T-helper 22 cell (primary cell): ENCODE measurements at places on chromosomes 6 and 20.

DNA sequence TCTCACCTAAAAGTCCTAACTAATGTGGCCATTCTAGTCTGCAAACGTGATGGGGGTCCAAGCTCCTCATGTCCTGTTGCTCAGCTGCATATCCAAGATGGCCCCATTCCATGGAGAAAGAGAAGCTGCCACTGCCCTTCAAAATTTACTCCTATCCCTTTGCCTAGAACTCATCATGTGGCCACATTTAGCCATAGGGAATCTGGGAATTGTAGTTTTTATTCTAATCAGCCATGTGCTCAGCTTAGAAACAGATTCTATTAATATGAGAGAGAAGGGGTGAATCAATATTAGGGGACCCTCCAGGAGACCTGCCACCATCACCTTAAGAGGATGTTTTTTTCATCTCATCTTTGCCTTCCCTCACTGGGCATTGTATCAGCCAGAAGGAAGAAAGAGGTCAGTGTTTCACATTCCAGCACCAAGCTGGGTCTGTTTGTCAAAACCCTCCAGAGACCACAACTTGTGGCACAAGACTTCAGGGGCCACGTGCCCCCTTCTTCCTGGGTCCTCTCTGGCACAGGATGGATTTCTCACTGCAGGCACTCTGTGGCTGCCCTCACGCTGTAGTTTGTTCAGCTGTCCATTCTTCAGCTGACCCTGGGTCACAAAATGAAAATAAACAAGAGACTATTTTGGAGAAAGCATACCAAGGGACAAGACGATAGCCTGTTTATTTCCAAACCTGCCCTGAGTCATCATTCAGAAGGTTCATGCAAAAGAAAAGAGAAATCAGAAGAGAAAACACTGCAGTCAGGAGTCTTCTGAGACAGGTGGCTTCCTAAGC, 172.0 kb downstream of the EYA2 start:
- DNase-seq: no peak

DNA sequence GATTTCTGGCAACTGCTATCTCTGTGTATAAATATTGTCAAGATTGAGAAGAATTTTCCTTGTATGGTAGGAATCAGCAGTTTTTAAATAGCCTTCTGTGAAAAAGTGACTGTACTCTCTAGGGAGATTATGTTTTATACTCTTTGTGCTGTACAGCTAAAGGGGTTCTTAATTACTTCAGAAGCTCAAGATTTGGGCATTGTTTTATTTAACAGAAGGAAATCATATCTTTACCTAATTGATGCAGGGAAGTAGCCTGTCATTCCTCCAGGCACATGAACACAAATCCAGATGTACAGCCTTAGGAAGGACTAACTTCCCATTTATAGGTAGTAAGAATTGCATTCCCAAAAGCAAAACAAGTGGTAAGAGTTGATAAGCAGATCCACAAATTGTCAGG, 1.3 kb downstream of the CALHM5 start:
- DNase-seq: no peak

GRCh38 chr20:32917191-32917950, 58.6 kb downstream of the EFCAB8 start:
- DNase-seq: no peak

DNA sequence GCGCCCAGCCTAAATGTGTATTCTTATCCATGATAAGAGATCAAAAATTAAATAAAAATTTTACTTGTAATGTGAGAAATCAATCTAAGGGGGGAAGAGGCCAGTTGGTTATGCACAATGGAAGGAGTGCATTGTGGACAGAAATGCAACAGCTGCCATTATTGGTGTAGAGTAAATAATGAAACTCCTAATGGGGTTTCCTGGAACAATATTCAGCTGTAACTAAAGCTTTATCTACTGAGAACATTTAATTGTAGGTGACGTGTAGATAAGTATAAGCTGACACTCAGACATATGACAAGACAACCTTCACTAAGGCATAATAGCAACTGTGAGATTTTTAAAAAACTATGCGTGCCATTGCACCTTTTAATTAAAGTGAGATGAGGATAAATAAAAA, 71.4 kb downstream of the CEP57L1 start:
- DNase-seq: no peak

- no peak for DNase-seq
These were observed 59.0 kb upstream of the MRAP2 start for GRCh38 chr6:83974409-83975050.

- no peak for DNase-seq
These were observed 89.4 kb upstream of the PDE10A start for GRCh38 chr6:165752451-165752850.

GRCh38 chr20:41391587-41392001, 25.0 kb upstream of the EMILIN3 start:
- no peak for DNase-seq

DNA sequence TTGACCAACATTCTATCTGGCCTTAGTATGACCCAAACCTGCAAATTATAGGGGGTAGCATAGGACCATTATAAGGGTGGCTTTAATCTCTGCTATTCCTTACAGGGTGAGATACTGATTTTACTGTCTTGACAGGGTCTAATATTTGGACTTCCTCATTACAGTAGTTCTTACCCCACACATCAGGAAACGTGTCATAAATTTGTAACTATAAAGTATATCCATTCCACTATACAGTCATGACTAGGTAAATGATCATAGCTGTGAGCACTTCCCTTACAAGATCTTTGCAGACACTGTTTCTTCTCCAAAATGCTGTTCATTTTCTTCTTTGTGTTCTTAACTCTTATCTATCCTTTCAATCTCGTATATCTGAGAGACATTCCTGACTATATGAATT, 518.7 kb upstream of the RNF217 start:
- DNase-seq: no peak

DNA sequence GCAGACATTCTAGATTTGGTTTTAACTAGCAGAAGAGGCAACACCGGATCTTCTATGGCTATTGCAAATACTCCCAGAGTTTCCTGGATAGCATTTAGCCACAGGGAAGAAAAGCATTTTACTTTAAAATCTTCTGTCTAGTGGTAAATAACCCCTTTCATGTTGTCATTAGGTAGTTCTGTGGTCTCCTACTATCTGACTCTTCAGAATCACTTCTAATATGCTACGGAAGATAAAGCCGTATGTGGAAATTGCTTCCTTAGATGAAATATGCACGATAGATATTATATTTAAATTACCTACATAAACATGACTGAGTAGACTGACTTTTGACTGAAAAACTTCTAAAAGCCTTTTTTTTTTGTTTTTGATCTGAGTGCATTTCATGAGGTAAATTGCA, 759 bp downstream of the CRISP3 start:
- DNase-seq: no peak
